ENCODE measurements at places on chromosomes 5 and 9.

DNA sequence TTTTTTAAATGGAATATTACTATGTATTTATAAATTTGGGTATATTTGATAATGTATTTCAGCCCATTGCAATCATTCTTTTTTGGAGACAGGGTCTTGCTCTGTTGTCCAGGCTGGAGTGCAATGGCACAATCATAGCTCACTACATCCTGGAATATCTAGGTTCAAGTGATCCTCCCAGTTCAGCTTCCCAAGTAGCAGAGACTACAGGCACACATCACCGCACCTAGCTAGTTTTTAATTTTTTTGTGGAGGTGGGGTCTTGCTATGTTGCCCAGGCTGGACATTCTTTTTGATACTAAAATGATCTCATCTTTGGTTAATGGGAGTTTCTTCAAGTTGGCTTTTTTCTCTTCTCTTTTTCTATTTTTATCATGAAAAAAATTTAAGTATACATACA lies 91.3 kb downstream of the UNC13B start:
- no peak for DNase-seq

- no peak for DNase-seq
Observed at GRCh38 chr5:35822511-35822910, 34.2 kb upstream of the IL7R start.

GRCh38 chr5:50953290-50953689 lies 286.9 kb downstream of the PARP8 start:
- no peak for DNase-seq

- no peak for DNase-seq
Observed at GRCh38 chr9:138117101-138117750, 239.6 kb downstream of the CACNA1B start.

DNA sequence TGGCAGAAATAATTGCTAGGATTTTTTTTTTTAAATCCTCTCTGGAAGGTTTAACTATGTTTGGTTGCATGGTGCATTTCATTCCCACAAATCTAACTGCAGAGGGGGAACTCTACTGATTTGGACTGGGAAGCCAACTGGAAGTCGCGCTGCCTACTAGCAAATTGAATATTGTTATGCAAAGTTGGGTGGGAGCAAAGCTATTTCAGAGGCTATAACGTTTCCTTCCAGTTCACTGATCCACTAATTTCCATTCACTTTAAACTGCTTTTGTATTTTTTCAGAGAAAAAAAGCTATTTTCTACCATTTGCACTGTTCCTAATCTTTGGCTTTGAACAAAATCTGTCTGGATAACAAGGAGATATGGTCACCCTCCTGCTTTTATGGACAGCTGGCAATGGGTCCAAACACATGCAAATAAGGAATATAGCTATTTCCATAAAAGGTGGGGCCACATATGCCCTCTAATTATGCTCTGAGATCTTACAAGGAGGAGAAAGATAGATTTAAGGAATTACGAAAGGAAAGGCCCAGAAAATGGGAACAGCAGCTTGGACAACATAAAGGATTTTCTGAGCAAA lies 40.1 kb downstream of the MACIR start:
- no peak for DNase-seq

- no peak for DNase-seq
Observed at GRCh38 chr5:158388021-158388420, 529.1 kb upstream of the CLINT1 start.

GRCh38 chr9:34985311-34985899 lies 4.1 kb upstream of the DNAJB5 start:
- peak; percentile 60 for DNase-seq

- DNase-seq = no peak
Observed at GRCh38 chr9:137444106-137444790, 3.1 kb upstream of the ENTPD8 start.

- peak; percentile 92 for DNase-seq
Observed at GRCh38 chr5:98771382-98772109, 1.9 kb upstream of the RGMB start.

GRCh38 chr5:152177626-152178349 lies 227.3 kb downstream of the NMUR2 start:
- no peak for DNase-seq

DNA sequence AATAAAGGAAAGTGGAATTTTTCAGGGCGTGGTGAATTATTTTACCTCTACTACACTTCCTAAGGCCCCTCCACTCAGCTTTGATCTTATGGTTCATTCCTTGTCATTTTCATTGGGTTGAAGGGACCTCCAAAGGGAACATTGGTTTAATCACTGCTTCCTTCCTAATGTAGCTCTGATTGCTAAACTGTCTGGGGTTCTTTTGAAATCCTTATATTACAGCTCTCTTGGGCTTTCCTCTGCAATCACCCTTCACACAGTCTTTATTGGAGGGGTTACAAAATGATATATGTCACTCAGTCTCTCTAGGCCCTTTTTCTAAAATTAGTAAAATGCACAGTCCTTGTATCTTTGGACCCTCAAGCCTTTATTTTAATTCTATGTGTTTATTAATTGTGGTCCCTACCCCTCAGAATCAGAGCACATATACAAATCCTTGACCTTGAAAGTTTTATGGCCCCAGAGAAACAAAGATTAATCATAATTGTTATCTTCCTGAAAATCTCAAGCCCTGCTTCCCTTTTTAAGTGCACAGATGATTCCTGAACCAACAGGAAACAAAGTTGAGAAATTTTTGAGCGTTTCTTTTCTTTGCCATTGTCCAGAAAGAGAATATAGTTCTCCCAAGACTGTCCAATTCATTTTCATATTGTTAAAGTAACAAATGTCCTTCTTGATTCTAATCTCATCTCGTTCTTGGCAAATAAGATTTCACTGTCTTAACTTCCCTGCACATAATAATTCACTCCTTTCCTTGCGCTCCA lies 330.0 kb downstream of the ARRDC3 start:
- DNase-seq = peak; percentile 51

- no peak for DNase-seq
Observed at GRCh38 chr5:38613490-38613889, 57.0 kb upstream of the LIFR start.

- DNase-seq = peak; percentile 11
Observed at GRCh38 chr5:41368158-41368557, 142.2 kb downstream of the PLCXD3 start.

DNA sequence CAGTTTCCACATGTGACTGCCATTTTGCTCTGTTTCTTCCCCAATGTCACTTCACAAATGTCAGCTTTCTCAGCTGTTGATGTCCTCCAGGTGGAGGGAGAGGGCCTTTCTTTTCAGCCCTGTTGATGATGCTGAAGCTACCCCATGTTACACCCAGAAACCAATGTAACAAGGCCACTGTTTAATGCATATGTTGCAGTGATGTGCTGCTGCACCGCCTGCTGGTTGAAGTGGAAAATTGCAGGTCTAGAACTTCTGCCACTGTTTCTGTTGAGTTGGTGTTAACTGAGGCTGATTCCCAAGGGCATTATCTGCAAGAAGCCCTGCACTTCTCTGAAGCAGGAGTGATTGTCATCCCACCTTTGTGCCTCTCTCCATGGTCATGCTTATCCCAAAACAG lies 428.4 kb downstream of the KDM4C start:
- DNase-seq = peak; percentile 53

- peak; percentile 14 for DNase-seq
Observed at GRCh38 chr5:33563983-33564908, 123.5 kb downstream of the TARS1 start.

DNA sequence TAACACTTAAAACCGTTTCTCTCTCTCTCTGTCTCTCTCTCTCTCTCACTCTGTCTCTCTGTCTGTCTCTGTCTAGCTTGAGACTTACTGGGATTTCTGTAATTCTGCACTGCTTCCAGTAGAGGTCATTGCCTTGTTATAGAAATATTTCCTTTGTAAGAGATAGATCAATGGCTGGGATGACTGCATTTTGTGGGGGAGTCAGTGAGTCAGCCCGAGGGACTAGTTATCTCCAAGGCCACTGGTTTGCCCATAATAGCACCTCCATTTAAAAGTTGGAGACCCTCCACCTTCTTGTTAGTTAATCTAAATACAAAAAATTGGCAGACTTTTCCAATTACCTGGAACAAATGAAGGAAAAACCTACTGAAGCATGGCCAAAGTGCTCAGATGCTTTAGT lies 547.2 kb downstream of the LRRC70 start:
- DNase-seq = peak; percentile 64

- DNase-seq = no peak
Observed at GRCh38 chr5:179354305-179354882, 9.1 kb upstream of the ADAMTS2 start.

GRCh38 chr5:169923988-169924387 lies 56.3 kb downstream of the INSYN2B start:
- DNase-seq = no peak

GRCh38 chr9:107971241-107971640 lies 481.7 kb upstream of the KLF4 start:
- no peak for DNase-seq

DNA sequence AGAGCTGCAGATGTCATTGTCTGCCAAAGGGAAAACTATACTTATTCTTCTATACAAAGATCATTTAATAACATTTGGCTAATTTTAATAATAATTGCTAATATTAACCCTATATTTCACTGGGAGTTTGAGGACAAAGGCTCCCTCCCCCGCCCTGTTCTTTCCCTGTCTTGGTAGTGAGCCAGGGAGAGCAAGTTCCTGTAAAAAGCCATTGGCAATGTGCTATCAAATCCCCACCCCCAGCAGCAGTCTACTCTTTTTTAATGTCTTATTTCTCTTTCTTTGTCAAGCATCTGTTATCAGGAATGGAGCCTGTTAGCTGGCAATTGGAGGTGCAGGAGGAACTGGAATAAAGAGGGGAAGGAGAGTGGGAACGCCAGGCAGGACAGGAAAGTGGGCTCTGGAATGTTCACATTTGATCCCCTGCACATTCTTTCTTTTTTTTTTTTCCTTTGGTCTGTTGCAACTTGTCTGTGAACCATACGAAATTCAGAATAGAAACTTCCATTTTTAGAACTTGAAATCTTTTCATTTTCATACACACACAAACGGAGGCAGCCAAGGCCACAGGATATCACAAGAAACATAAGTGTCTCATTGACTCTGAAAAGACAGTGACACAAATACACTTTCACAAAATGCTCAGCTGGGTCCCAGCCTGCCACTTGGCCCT lies 664.8 kb upstream of the ZNF608 start:
- DNase-seq = peak; percentile 68
